ENCODE measurements at places on chromosomes 4 and X.
A peak's percentile ranks its signal among the peaks of the same experiment; 100 is the strongest.

GRCh38 chr4:103645991-103646390, 73.8 kb downstream of the TACR3 start:
- no peak for DNase-seq

GRCh38 chrX:77628294-77629025, 157.6 kb downstream of the ATRX start:
- DNase-seq = no peak

- DNase-seq = no peak
These were observed 6.0 kb upstream of the PDLIM3 start for GRCh38 chr4:185541251-185541727.

- DNase-seq = no peak
These were observed 494.6 kb upstream of the ATOH1 start for GRCh38 chr4:93334003-93334402.

GRCh38 chrX:31545726-31546125, 473.9 kb upstream of the FTHL17 start:
- no peak for DNase-seq

- DNase-seq = no peak
These were observed 8.4 kb upstream of the FHL1 start for GRCh38 chrX:136138939-136139338.

- DNase-seq = no peak
These were observed 18.4 kb downstream of the PRPS1 start for GRCh38 chrX:107646735-107647134.

DNA sequence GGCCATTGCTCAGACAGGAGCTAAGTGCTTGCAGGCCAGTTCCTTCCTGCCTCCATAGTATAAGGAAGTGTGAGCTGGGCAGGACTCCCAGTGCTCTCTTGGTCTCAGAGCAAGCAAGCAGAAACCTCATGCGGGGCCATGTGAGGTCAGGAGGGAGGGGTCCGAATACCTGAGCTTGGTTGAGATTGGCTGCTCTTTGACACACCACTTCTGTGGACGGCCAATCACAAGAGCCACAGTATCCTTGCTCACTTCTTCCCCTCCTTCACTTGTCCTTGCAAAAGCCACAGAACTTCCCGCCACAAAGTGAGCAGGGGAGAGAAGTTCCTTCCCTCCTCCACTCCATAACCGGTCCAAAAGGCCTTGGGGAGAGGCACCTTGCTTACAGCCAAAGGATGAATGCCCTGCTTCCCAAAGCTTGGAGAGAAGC, 56.7 kb downstream of the PRPS1 start:
- DNase-seq = peak; percentile 80

DNA sequence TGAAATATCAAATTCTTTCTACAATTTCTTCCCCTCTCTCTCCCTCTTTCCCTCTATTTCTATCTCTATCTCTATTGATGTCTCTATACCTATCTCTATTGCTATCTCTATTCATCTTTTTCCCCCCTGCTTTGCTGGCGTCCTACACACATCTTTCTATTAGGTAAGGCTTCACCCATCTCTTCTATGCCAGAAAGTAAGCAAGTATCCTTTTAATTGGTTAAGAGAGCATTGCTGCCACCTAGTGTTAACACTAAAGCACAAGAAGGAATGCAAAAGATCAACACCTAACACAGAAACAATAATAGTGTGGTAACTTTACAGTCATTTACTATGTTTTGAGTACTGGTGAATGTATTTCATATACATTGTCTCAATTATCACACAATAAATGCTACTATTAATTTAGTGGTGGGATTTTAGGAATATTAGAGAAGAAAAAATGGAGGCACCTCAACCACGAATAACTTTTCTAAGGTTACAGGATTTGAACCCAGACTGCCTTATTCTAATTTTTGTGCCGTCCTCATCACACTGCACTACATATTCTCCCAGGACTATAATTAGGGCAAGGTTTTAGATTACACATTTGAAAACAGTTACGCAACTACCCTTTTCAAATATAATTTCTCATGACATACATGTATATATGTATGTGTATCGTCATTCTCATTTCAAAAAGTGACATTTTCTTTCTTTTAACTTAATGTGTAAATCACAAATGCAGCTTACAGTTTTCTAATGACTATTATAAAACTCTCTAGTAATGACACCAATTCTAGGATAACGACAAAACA, 3.7 kb upstream of the C4orf36 start:
- peak; percentile 78 for DNase-seq

- no peak for DNase-seq
These were observed 29.3 kb upstream of the TLR3 start for GRCh38 chr4:186039697-186040096.

- no peak for DNase-seq
These were observed 96.1 kb downstream of the MAMLD1 start for GRCh38 chrX:150459196-150459595.

- DNase-seq = peak; percentile 64
These were observed 22.9 kb upstream of the TMEM255A start for GRCh38 chrX:120334151-120334550.

DNA sequence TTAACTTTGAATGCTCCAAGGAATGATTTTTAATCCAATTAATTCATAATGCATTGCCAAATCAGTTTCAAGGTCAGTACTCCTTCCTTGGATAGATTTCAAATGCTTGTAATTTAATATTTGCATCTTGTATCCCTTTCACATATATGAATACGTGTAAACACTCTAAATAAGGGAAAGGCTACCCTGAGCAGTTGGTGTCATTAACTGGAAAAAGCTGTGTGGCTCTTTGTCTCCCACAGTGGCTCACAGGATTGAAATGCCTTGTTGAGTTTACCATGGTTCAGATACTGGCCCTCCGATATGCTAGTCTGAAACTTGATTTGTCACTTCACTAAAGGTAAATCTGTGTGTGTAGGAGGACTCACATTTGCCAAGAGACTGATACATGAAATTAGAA, 16.7 kb upstream of the ACOT9 start:
- DNase-seq = no peak

DNA sequence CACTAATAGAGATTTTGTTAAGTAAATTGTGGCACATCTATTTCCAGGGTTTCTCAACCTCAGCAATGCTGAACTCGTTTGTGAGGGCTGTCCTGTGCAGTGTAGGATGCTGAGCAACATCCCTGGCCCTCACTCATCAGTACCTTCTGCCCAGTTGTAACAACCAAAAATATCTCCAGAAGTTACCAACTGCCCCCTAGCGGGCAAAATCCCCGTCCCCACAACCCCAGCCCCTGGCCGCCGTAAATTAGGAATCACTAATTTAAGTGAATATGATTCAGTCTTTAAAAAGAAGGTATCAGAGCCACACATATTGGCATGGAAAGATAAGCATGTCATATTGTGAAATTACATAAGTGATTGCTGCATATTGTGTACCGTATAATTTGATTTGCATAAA, 123.4 kb downstream of the ASB9 start:
- DNase-seq = peak; percentile 22

GRCh38 chr4:22435652-22436051, 80.2 kb downstream of the ADGRA3 start:
- DNase-seq = no peak

GRCh38 chrX:25869761-25870160, 268.4 kb upstream of the MAGEB18 start:
- DNase-seq = no peak

- no peak for DNase-seq
These were observed 521.8 kb upstream of the AGA start for GRCh38 chr4:177964061-177964460.

GRCh38 chr4:151806511-151806927, 45.7 kb upstream of the GATB start:
- DNase-seq = peak; percentile 83
